Nucleus accumbens (tissue), 56 donors: ENCODE measurements at places on chromosomes 11 and 22.

DNA sequence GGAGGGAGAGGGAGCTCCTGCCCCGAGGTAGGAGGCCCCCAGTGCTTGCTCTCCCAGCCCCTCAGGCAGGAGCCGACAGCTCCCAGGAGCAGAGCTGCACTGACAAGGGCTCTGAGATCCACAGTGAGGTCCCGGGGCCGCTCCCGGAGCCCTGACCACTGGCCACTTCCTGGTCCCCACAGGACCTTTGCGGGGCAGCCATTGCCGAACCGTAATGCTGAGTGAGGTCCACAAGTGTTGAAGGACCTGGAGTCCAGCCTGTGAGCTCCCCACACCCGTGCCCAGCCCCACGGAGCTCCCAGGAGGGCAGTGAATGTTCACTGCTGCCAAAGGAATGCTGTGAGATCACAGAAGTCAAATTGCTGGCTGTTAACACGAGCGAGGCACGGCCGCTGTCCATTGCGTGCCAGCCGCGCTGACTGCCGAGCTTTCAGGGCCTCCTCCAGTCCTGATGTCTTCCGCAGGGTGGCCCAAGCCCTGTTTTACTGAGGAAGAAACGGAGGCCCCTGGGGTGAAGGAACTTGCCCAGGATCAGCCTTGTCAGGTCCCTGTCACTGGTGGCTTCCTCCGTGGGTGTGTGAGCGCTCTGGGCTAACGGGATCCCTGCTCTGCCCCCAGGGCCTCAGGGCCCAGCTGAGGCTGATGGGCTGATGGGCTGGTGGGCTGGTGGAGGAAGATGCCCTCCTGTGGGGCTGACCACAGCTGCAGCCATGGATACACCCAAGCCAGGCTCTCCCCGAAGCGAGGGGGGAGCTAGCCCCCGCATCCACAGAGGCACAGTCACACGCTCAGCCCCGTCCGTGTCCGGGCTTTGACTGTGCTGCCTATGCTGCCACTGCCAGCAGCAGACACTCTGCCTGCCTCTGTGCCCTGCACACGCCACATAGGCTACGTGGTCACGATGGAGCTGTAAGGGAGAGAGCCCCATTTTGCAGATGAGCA, 70.8 kb downstream of the WNT7B start:
- DNase-seq = no peak

DNA sequence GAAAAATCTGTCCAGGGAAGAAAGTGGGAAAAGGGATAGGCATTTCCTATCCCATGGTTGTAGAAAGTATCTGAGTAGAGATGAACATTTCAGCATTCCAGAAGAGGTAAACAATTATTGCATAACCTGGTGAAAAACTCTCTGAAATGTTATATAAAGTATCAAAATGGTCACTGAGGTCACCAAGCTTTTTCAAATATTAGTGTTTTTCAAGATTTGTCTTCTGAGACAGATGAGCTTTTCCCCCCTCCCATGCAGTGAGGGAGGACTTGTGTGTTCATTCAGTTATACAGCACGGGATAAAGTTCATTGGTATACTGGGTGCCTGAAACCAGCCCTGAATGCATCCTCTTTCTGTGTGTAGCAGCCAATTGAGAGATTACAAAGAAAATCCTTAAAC, 1.9 kb upstream of the DEPDC7 start:
- DNase-seq = no peak

- DNase-seq = no peak
These were observed 669.9 kb downstream of the BRD1 start for GRCh38 chr22:49157529-49158339.

- peak; percentile 70 for DNase-seq
These were observed 26.4 kb downstream of the LRFN4 start for GRCh38 chr11:66883016-66883965.

- DNase-seq = no peak
These were observed at the start of gene LRP5 for GRCh38 chr11:68312117-68312779. Gene LRP5 (plus strand): TSS chr11:68312591. CDS start chr11:68312715, 124 bp downstream.

DNA sequence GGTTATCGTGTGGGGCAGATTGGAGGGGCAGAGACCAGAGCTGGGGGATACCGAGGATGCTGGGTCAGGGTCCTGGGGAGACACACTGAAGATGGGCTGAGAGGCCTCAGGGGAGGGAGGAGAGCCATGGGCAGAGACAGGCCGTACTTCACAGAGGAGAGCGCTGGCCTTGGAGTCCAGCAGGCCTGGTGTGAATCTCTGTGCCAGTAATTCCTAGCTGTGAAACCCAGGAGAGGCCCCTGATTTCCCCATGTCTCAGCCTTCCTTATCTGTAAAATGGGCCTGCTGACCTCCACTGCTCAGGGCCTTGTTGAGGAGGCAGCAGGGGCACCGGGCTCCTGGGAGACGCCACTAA, 23.4 kb downstream of the CACNA1I start:
- no peak for DNase-seq

DNA sequence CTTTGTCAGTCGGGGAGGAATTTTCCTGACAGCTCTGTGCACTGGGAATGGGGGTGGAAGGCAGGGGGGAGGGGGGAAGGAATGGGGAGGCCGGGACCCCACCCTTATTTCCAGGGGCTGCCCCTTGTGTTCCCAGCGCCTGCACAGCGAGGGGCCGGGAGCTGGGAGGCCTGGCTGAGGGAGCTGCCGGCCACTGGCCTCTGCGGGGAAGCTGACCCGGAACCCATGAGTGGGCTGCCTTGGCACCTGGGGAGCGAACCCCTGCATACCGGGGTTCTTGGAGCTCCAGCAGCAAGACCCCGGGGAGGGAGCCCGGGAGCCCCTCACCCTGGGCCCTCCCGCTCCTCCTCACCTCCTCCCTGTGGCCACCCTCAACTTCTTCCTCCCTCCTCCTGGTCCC, 3.5 kb downstream of the H19 start:
- no peak for DNase-seq

GRCh38 chr11:128428935-128429334, 158.4 kb downstream of the ETS1 start:
- no peak for DNase-seq

DNA sequence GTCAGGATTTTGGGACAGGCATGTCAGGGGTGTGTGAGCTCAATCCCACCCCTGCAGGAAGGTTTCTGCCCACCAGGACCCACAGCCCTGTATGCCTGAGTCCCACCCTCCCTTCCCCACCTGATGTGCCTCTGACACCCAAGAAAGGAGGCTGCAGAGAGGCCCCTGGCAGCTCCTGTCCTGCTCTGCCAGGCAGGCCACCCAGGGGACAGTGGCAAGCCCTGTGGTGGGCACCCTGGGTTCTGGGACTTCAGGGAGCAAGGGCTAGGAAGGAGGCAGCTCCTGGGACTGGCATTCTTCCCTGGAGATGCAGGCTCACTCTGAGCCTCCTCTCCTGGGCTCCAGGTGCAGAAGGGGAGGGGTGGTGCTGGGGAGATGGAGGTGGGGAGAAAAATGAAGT, 234.5 kb upstream of the B3GAT1 start:
- no peak for DNase-seq

DNA sequence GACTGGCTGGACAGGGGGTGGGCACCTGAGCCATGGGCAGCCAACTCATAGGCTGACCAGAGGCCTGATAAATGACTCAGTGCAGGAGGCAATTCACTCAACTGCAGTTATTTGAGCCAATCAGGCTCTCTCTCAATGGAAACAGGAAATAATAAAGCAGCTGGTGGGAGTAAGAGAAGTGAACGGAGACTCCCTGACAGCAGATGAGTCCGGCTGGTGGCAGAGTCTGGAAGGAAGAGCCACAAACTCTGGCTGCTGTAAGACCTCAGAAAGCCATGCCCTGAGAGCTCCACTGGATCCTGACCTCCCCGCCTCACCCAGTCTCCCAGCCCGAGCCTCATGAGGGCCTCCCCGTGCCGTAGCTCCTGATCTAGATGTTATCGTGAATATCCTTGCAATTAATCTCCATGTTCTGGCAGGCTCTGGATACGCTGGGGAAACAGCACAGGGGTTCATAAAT, 69.8 kb downstream of the TRIM29 start:
- DNase-seq = no peak
